Fibroblast of skin of left biceps (primary cell): ENCODE measurements at places on chromosomes 6 and 20.

DNA sequence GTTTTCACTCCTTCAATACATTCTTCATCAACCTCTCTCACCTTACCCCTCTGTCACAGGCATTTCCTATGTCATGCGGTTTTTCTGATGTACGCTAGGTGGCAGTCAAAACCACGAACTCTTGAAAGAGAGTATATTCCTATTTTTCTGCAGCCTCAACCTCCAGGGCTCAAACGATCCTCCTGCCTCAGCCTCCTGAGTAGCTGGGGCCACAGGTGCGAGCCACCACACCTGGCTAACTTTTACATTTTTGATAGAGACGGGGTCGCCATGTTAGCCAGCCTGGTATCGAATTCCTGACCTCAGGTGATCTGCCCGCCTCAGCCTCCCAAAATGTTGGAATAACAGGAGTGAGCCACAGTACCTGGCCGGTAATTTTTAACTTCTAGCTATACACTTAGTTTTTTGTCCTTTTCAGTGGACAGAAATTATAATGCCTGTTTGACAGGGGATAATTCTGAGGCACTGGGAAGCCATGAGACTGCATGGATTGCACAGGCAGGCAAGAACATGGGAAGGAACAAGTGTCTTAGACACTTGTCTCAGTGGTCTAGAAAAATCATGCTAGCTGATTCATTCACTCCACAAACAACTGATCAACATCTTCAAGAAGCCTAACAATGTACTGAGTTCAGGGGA lies 22.5 kb upstream of the HFE start:
- DNase-seq = no peak

GRCh38 chr6:167238694-167239467 lies 52.2 kb upstream of the UNC93A start:
- DNase-seq = no peak

GRCh38 chr20:51665543-51666118 lies 102.6 kb downstream of the ATP9A start:
- no peak for DNase-seq

GRCh38 chr6:150686566-150686965 lies 86.9 kb downstream of the PLEKHG1 start:
- no peak for DNase-seq

DNA sequence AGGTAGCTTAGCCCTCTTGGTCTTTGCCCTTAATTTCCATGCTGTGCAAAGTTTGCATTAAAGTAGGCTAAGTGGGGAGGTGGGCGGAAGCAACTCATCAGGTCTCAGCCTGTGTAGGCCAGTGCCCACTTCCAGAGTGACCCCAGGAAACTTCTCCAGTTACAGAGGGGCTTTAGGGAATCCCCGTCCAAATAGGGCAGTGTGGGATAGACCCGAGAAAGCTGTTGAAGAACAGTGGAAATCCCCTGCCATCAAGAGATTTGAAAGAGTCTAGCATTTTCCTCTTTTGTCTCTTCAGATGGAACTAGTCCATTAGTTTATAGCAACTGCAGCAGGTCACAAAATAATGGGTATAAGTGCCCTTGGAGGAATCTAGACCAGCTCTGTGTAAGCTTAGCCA lies 20.2 kb downstream of the SF3B5 start:
- no peak for DNase-seq
